ENCODE measurements at places on chromosomes 7 and 10. TPM values are rescaled to one million over a fixed set of nuclear protein-coding genes. Genes with fewer than 3 reads are reported as not detected.

PILRA gene
- 1.3 TPM for total RNA-seq

PRF1 gene
- total RNA-seq = not detected

UBE2D4 gene
- 11.3 TPM for total RNA-seq

PPRC1 gene
- 49.9 TPM for total RNA-seq

JCAD gene
- total RNA-seq = 79.7 TPM

UNCX gene
- total RNA-seq = not detected

LUC7L2 gene
- 87.6 TPM for total RNA-seq

OR13A1 gene
- not detected for total RNA-seq

LRGUK gene
- not detected for total RNA-seq

CAMK2B gene
- 1.6 TPM for total RNA-seq

FEZF1 gene
- total RNA-seq = not detected

SLC18A3 gene
- total RNA-seq = not detected

CALML5 gene
- not detected for total RNA-seq

HOXA6 gene
- 20.7 TPM for total RNA-seq

GPR22 gene
- not detected for total RNA-seq

NPSR1 gene
- not detected for total RNA-seq

JAKMIP3 gene
- not detected for total RNA-seq

XRCC2 gene
- total RNA-seq = 8.5 TPM

DNAH11 gene
- total RNA-seq = 0.69 TPM

GHRHR gene
- total RNA-seq = not detected

TMEM236 gene
- total RNA-seq = 0.24 TPM

LGI1 gene
- total RNA-seq = not detected
